Chondrocyte (in vitro differentiated cells): ENCODE measurements at places on chromosomes 12 and 14. TPM values are rescaled to one million over a fixed set of nuclear protein-coding genes. Genes with fewer than 3 reads are reported as not detected.

DNA sequence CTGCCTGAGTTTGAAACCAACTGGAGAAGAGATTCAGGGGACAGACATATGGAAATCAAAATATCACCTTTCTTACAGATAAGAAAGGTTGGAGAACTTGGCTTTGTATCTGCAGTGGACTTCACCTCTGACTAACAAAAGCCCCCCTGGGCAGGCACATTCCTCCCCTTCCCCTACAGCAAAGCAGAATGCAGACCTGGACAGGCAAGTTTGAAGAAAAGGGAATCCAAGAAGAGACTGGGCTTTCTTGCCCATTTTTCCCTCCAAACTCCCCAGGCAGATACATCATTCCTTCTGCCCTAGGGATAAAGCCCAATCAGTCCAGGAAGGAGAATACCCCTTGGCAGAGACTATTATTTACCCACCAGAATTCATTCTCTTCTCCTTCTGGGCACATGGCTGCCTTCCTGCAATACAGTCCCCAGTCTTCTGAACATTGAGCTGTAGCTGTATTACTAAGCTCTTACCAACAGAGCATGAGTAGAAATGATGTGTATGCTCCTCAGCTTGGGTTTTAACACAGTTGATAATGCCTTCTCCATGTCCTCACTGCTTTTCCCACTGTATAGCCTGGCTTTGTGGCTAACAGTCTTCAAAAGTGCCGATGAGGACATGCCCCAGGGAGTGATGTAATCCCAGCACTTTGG is 17.4 kb upstream of the NAP1L1 start:
- DNase-seq = no peak

DNA sequence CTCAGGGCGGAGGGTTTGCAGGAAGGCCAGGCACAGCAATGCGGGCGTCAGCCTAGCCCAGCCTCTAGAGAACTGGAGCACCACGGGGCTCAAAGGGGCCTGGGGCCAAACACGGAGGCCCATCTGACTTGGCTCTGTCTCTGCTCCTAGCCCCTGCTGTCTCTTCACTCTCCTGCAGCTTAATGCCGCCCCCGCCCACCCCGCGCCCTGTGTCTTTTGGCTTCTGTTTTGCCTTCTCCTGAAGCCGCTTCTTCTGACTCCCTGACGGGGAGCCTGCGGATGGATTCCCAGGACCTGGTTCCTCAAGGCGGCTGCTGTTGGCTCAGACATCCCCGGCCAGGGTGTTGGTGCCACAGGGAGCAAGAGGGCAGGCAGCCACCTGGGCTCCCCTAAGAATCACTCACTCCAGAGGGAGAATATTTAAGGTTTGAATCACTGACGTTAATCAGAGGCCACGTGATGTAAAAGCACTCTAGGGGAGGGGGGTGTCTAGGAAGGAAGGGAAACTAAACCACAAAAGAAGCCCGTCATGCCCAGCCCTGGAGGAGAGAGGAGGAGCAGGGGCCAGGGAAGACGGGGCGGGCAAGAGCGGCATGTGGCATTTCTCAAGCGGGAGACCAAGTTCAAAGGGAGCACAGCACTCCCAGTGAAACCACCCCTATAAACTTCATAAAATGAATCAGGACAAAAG is 36.9 kb upstream of the PRMT8 start:
- DNase-seq = no peak

GRCh38 chr14:24416254-24416931 is 13.1 kb downstream of the CBLN3 start:
- DNase-seq = no peak

DNA sequence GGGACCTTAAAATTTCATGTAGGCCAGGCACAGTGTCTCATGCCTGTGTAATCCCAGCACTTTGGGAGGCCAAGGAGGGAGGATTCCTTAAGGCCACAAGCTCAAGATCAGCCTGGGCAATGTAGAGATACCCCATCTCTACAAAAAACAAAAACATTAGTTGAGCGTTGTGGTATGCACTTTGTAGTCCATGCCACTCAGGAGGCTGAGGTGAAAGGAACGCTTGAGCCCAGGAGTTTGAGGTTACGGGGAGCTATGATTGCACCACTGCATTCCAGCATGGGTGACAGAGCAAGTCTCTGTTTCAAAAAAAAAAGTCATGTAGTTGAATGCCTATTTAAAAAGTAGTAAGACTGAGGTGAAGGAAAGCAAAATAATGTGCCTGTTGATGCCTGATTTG is 83.5 kb downstream of the TTC6 start:
- no peak for DNase-seq

Gene RPL10L
- total RNA-seq = not detected in 3 replicates

Gene TBX3
- 0.53 to 2.9 TPM (median 2.5 TPM) in 3 replicates for total RNA-seq

Gene DNAI7
- total RNA-seq = 0.44 TPM in 1 of 3 replicates, not detected in the others

Gene PTPRQ
- total RNA-seq = 0.08 to 0.24 TPM (median 0.10 TPM) in 3 replicates
